ENCODE measurements at places on chromosomes 2 and 18.

GRCh38 chr18:9617006-9617542 lies 2.7 kb upstream of the PPP4R1 start:
- peak; percentile 73 for DNase-seq

DNA sequence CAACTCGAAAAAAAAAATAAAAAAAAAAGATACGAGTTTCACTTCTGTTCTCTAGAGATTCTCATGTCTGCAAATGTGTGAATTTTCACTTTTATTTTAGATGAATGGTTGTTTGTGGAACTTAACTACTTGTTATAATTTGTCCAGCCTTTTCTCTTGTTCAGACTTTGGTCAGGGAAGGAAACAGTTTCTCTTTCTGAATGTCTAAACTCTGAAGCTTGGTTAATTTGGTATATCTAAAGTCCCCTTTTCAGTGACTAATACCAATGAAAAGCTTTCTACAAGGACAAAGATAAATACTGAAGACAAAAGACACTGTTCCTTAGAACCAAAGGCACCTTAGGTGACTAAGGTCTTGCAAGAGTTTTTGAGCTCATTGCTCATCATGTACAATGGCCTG lies 144.4 kb upstream of the PIEZO2 start:
- no peak for DNase-seq

GRCh38 chr2:85015653-85016360 lies 44.8 kb downstream of the KCMF1 start:
- no peak for DNase-seq

GRCh38 chr2:176647325-176648165 lies 378.3 kb downstream of the MTX2 start:
- no peak for DNase-seq

GRCh38 chr2:11698009-11698922 lies 28.3 kb upstream of the NTSR2 start:
- peak; percentile 55 for DNase-seq

GRCh38 chr2:229163893-229164292 lies 107.2 kb downstream of the PID1 start:
- DNase-seq: no peak

DNA sequence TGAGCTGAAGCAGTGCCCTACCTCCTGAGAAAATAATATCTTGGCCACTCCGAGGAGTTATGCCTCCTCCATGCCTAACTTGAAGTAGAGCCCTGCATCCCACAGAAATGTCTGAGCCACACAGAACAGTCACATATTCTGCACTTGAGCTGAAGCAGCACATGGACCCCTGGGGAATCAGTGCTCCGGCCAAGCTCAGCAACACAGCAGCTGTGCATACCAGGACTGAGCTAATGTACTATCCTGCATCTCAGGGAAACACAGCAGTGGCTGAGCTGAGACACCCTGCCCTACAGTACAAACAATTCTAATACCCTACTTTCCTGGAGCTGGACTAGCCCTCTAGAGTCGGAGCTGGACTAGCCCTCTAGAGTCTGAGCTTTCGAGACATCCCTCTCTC lies 166.9 kb downstream of the ZNF516 start:
- DNase-seq: no peak

GRCh38 chr18:3329471-3329870 lies 67.5 kb downstream of the MYL12B start:
- no peak for DNase-seq

GRCh38 chr18:35192415-35192814 lies 48.4 kb upstream of the ZNF397 start:
- no peak for DNase-seq

DNA sequence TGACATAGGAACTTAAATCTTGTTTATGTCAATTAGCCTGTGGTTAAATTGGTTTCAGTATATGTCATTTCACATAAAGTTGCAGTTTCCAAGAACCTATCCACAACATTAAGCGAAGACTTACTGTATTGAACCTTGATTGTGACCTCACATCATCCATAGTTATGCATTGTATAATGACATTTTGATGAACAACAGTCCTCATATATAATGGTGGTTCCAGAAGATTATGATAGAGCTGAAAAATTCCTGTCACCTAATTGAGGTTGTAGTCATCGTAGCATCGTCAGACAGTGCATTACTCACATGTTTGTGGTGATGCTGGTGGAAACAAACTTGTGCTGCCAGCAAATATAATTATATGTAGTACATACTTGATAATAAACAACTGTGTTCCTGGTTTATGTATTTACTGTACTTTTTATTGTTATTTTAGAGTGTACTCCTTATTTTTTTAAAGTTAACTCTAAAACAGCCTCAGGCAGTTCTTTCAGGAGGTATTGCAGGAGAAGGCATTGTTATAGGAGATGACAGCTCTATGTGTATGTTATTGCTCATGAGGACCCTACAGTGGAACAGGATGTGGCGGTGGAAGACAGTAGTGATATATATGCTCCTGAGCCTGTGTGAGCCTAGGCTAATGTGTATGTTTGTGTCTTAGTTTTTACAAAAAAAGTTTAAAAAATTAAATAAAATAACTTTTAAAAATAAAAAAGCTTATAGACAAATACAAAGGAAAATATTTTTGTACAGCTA lies 56.6 kb downstream of the UBE2E3 start:
- DNase-seq: peak; percentile 71

GRCh38 chr18:22314001-22314400 lies 103.7 kb downstream of the CTAGE1 start:
- DNase-seq: peak; percentile 54
